ENCODE measurements at places on chromosomes 3 and 15.

- DNase-seq: no peak
These were observed 861.0 kb upstream of the NR2F2 start for GRCh38 chr15:95469496-95470000.

DNA sequence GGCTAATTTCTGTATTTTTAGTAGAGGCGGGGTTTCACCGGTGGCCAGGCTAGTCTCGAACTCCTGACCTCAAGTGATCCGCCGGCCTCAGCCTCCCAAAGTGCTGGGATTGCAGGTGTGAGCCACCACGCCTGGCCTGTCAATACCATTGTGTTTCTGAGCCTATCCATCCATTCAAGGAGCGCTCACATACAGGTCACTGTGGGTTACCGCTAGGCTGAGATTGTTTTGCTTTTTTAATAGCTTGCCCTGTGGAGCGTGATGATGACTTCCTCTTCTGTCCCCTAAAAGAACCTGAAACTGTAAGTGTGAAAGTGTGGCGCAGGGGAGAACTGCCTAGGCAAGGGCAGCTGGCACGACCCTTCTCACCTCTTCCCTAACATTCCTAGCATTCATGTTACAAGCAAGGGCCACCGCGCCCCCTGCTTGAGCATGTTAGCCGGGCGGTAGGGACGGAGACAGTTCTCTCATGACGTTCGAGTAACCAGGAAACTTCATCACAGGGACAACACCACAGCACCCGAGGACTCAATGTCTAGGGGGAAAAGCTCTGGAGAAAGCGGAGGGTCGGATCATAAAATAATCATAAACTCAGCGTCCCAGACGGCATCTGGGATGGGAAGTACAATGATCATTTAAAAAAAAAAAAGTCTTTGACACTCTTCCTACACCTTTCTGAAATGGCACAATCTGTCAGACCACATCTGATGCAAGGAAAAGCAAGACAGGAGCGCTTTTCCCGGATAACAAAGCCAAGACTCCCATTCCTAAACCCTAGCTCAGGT lies 790 bp downstream of the LAMP3 start:
- DNase-seq: peak; percentile 42

GRCh38 chr3:191137708-191138107 lies 61.3 kb upstream of the OSTN start:
- no peak for DNase-seq

- no peak for DNase-seq
These were observed 107.4 kb downstream of the KLHL25 start for GRCh38 chr15:85687329-85687728.

DNA sequence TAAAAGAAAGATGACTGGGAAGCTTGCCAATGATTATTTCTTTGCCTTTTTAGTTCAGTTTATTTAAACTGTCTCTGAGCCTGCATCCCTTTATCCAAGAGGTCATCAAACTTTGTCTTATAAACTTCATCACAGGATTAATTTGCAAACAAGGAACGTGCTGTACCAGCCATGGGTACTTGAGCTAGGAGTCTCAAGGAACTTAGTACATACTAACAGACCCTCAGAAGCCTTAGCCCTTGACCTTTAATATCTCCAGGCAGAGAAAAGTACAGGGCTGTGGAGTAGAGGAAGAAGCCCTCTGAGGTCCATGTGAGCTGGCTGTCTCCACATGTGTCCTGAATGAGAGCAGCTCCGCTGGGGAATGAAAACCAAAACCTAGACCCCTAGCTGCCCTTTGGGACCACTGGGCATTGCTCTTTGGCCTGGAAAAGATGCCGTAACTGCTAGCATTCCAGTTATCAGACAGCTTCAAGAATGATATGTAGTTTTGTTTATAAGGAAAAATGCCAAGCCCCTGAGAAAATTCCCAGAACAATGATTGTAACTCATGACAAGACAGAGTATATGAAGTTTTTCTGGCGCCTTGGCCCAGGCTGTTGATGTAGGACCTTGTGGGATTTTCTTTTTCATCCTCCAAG lies 92.1 kb downstream of the ASB7 start:
- no peak for DNase-seq

- peak; percentile 41 for DNase-seq
These were observed at the start of gene GPR176 for GRCh38 chr15:39919748-39920509. GPR176 (minus strand) TSS chr15:39920266; CDS start chr15:39920026, 240 bp downstream.

DNA sequence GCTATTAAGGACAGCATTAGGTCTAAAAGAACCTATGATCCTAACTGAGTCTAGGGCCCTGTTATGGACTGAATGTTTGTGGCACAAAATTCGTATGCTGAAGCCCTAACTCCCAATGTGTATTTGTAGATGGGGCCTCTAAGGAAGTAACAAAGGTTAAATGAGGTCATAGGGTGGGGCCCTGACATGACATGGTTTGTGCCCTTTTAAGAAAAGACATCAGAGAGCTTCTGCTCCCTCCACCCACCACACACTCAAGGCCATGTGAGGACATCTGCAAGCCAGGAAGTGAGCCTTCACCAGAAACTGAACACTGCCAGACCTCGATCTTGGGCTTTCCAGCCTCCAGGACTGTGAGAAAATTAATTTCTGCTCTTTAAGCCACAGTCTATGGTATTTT lies 49.2 kb downstream of the PHC3 start:
- DNase-seq: no peak

All from renal cortex interstitium (tissue), 15 donors.